ENCODE measurements at places on chromosomes 2 and 18.

- no peak for DNase-seq
These were observed 91.6 kb upstream of the TSPYL6 start for GRCh38 chr2:54347622-54348021.

GRCh38 chr2:234955971-234956509 lies 4.2 kb downstream of the SH3BP4 start:
- no peak for DNase-seq

GRCh38 chr2:100992262-100992661 lies 9.8 kb upstream of the RPL31 start:
- DNase-seq = no peak

DNA sequence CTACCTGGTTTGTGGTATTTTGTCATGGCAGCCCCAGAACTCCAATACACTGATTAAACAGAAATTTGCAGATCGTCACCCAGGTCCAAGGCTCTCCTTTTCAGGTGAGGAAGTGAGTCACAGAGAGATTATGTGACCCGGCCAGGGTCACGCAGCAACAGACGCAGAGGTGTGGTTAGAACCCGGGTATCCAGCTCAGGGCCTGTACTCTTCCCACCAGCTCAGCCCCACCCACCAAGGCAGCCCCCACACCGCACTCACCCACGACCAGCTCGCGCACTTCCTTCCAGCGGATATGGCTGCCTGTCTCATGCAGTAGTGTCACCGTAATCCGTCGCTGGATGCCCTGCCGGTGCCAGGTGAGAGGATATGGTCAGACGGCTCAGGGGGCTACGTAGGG lies 48.1 kb downstream of the AQP12A start:
- no peak for DNase-seq

- peak; percentile 22 for DNase-seq
These were observed 311.2 kb upstream of the HDAC4 start for GRCh38 chr2:239711911-239712570.

- no peak for DNase-seq
These were observed 7.3 kb downstream of the KIF1A start for GRCh38 chr2:240812721-240813120.

DNA sequence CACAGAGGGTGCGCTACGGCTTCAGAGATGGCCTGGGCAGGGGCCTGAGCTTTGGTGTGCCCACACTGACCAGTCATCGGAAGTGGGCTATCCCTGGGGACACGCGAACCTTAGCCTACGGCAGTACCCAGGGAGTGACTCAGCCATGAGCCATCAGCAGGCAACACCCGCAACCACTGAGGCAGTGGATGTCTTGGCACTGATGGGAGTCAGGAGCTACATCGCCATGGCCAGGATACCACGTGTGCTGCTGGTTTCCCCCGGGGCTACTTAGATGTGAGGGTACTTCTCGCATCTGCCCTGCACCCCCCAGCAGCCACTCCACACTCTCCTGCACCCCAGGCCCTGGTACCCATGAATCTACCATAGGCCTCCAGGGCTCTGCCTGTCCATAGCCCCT lies 12.8 kb upstream of the HPCAL1 start:
- DNase-seq = no peak

DNA sequence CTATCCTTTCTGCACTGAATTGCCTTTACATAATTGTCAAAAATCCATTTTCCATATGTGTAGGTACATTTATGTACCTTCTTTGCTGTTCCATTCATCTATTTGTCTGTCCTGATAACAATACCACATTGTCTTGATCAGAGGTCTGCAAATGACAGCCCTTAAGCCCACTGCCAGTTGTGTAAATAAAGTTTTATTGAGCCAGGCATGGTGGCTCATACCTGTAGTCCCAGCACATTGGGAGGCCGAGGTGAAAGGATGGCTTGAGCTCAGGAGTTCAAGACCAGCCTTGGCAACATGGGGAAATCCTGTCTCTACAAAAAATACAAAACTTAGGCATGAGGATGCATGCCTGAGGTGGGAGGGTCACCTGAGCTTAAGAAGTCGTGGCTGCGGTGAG lies 121.0 kb downstream of the TFCP2L1 start:
- DNase-seq = no peak

- peak; percentile 92 for DNase-seq
These were observed 21.7 kb downstream of the DDX18 start for GRCh38 chr2:117835990-117836760.

GRCh38 chr2:29923110-29923721 lies 1.8 kb upstream of the ALK start:
- peak; percentile 66 for DNase-seq

DNA sequence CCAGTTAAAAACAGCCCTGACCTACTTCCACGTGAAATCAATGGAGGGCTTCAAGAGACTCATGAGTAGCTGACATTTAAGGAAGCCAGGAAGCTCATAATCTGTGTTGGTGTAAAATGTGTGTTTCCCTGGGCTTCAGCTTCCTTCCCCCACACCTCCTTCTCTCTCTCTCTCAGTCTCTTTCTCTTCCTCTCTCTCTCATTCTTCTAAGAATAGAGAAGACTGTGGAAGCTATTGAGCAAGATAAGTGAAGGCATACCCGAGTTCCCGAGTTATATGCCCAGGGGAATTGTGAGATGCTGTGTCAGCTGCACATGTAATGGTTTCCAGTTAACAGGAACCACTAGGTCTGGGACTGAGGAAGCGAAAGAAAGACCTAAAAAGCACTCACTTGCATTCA lies 199.4 kb downstream of the NYAP2 start:
- DNase-seq = no peak

GRCh38 chr2:237547841-237548416 lies 18.4 kb upstream of the PRLH start:
- no peak for DNase-seq

DNA sequence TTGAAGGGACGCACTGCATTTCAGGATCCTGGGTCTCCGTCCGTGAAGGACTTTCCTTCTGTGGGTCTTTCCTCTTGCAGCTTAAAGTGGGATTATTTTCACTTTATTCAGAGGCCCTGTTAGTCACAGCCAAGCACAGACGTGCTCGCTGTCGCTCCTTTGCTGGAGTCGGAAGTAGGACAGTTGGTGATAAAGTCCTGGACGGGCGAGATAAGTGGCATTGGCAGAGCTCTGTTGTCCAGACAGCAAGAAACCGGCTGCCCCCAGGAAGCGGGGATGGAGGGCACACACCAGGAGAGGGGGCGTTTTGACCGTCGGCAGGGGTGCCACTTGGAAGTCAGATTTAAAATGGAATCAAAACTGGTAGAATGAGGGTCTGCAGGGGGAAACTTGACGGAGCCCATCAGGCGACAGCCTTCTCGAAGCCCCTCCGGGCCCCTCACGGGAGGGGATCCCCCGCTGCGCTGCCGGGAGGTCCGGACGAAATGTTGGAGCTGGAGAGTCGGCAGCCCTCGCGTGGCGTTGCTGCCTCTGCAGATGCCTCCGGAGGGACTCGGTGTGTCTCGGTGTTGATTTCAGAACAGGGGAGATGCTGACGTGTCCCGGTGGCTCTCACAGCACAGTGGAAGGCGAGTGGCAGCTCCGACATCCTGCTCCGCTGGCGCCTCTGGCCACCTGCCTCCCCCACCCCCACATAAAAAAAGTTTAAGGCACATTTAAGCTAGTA lies 124.2 kb downstream of the NFATC1 start:
- no peak for DNase-seq

DNA sequence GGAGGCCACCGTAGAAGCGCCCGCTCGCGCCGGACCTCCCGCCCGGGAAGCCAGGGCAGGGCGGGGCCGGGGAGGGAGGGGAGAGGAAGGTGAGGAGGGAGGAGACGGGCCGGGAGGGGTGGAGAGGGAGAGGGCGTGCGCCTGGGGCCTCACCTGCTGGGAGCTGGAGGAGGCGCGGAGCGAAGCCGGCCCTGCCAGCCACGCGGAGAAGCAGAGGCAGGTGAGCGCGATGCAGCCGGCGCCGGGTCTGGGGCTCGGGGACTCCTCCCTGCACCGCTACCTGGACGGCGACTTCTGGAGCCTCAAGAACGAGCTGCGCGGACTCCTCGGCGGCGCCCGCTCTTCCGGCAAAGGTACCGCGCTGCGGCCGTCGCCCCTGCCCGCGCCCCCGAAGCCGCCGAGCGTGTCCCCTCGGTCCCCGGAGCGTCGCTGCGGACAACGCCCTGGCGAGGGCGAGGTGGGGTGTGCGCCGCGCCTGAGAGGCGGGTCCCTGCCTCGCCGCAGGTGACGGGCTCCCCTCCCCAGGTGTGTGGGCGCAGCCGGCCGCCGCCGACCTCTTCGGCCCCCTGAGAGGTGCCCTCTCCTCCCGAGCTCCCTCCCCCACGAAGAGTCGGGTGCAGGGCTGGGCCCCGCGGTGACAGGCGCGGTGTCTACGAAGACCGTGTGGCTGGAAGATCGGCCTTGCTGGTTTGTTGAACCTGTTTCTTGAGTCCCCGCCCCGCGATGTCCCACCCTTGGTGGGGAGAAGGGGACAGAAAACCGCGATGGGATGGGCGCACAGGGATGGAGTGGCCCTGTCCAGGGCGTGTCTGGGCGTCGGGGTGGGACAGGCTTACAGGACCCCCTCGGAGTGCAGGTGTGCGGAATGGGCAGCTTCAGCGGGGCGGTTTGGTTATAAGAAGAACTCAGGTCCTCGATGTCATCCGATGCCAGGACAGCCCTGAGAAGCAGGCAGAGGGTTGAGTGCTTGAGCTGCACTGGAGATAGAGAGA lies at the start of gene ACOXL:
Gene ACOXL (plus strand): TSS at position 152 of the 992 bp plus-strand sequence. CDS start 35,817 bp downstream, outside the sequence.
- no peak for DNase-seq

GRCh38 chr2:233209533-233210171 lies 41.8 kb upstream of the ATG16L1 start:
- no peak for DNase-seq

- no peak for DNase-seq
These were observed 1.1 kb upstream of the HOXD8 start for GRCh38 chr2:176128172-176128981.

- DNase-seq = no peak
These were observed 333.0 kb downstream of the AGAP1 start for GRCh38 chr2:235826826-235827225.

- no peak for DNase-seq
These were observed 161.0 kb upstream of the TMEM200C start for GRCh38 chr18:6056171-6056910.
